ENCODE measurements at places on chromosomes 11 and 22.
A peak's percentile ranks its signal among the peaks of the same experiment; 100 is the strongest.

- no peak for DNase-seq
Measured at GRCh38 chr11:45556851-45557707, 108.3 kb downstream of the CHST1 start.

- no peak for DNase-seq
Measured at GRCh38 chr11:46402957-46403902, 11.7 kb upstream of the CHRM4 start.

GRCh38 chr11:46778416-46778815 lies 59.4 kb downstream of the F2 start:
- DNase-seq, result no peak

- DNase-seq, result peak; percentile 34
Measured at GRCh38 chr11:71311176-71311925, 59.0 kb upstream of the SHANK2 start.

GRCh38 chr11:118661425-118662301 lies 17.8 kb downstream of the TREH start:
- no peak for DNase-seq

GRCh38 chr11:83306200-83307080 lies 20.3 kb upstream of the CCDC90B start:
- DNase-seq, result no peak

DNA sequence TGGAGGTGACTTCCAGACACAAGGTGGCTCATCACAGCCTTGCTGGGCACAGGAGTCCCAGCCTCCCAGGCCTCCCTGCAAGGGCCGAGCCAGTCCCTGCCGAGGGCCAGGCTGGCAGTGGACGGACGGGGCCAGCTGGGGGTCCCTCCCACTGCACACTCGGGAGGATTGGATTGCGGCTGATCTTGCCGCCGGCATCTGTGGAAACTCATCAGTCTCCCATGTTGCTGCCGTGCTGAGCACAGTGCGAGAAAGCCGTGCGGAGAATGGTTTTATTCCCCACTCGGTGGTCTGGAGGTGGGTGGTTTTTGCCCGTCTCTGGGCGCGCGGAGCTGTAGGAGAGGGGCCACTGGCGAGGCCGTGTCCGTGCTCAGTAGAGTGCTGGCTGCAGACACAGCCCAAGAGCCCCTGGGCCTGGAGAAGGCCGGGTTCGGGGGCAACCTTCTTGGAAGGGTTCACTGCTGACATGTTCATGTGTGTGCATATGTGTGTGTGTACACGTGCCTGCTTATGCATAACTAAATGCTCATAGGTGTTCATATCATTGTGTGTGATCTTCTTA lies 1246.4 kb downstream of the BRD1 start:
- DNase-seq, result no peak

- no peak for DNase-seq
Measured at GRCh38 chr22:22933807-22934542, 46.4 kb downstream of the IGLL5 start.

GRCh38 chr11:110035357-110035756 lies 57.8 kb upstream of the ZC3H12C start:
- DNase-seq, result no peak

GRCh38 chr11:119472856-119473222 lies 49.9 kb upstream of the THY1 start:
- peak; percentile 18 for DNase-seq

DNA sequence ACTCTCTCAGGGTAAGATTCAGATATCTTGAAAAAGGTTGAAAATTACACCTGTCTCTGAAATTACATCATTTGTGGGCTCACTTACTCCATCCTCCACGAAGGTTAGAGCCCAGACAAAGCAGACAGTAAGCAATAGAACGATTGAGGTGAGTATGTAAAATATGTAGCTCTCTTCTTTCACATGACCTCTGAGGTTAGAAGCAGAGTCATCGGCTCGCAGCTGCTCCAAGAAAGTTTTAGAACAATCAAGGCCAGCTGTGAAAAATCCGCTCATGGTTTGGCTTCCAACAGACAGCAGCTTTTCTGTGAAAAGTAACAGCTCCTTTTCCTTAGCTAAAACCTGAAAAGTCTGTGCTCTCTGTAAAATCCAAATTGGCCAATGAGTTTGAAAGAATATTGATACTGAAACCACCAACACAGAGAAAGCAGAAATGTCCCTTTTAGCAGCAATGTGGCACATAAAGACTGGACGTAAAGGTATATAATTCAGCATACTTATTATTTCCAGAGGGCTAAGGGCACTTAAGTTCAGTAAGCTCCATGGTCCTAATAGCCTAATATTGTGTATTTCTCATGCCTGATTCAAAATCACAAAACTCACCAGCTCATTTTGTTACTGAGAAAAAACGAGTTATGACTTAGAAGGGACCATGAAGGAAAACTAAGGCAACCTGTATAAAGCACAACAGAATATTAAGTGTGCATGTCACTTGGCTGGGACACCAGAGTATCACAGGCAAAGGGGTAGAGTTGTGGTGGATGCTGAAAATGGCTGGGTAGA lies 78.2 kb downstream of the FAM76B start:
- no peak for DNase-seq

- no peak for DNase-seq
Measured at GRCh38 chr11:108142304-108142703, 20.9 kb downstream of the ACAT1 start.

DNA sequence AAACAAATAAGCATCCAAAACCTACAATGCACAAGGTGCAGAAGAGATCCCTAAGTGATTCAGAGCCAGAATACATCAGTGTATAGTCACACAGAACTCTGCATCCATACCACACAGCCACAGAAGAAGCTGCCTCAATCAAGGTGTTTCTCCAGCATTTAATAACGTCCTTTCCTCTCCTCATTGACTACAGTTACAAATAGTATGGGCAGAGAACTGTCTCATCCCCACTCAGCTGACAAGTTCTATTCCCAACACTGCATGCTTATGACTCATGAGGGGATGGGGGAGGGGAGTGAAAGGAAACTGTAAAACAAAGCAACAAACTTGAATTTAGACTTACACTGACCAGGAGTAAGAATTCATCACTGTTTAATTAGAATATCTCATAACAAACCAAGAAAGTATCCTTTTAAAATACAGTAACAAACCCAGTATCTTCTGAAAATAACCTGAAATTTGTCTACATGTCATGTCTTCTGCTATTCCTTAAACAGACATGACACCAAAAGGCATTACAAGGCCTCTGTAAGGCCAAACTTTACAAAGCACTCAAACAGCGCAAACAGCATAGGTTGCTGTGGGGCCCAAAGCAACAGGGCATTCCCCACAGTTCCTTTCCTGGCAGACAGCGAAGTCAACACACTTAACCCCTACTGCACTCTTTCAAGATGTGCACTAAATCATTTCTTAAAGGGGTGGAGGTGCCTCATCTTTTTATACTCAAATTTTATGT lies 29.3 kb downstream of the CELF1 start:
- peak; percentile 59 for DNase-seq

GRCh38 chr11:112182867-112183266 lies 7.6 kb downstream of the BCO2 start:
- DNase-seq, result no peak

- no peak for DNase-seq
Measured at GRCh38 chr11:74822170-74822569, 73.5 kb downstream of the RNF169 start.

GRCh38 chr11:7575841-7576725 lies 62.3 kb downstream of the PPFIBP2 start:
- DNase-seq, result no peak

DNA sequence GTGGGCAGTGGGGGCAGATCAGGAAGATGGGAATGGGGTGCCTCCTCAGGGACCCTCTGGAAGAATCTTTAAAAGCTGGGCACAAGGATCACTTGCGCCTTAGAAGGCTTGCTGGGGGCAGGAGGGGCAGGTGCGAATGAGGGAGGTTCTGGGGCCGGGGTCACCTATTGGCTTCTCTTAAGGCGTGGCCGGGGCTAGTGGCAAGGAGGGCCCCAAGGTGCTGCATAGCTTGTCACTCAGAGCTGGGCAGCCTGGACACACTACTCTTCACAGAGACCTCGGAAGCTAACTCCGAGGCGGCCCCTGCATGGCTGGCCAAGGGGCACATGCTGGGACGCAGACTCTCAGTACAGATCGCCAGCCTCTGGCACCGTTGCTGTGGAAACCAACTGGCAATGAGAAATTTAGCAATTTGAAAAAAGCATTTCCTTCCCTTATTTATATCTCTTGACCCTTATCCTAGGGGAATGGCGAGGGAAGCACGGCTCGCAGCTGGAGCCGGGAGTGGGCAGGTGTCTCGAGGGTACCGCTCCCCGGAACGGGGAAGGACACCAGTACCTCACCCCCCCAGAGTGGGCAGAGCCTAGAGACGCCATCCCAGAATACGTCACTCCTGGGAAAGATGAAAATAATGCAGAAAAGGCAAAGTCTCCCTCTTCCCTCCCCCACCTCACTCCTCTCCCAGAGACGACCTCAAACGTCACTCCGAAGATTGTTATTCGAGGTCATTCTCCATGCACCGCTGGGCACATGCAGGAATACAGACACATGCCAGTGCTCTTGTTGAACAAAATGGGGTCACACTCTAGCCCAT lies 188.1 kb downstream of the CTTN start:
- no peak for DNase-seq

DNA sequence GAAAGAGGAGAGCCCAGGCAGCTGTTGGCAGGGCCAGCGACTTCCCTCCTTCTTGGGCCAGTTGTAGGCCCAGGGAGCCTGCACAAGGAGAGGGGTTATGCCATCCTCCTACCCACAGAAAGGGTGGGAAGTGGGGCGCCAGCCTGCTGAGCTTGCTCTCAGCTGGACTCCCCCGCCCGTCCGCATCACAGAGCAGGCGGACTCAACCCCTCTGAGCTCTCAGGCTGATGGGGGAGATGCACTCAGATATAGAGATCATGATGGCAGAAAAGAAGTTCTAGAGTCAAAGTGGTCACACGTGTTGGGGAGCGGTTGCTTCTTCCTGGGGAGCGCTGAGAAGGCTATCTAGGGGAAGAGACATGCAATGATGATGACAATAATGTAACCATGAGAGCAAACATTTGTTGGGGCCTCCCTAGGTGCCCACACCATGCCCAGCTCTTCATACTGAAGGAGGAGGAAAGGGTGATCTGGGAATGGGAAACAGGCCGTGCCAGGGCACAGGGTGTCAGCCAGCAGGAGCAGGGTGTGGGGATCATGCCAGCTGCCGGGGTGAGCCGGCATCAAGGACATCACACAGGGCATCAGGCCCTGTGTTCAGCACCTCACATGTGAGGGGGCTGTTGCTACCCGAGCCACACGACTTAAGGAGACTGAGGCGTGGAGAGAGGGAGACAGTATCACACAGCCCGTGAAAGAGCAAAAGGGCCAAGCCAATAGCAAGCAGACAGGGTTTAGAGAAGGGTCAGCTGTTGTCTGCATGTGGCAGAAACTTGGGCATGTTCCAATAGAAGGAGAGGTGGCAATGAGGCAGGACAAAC lies 7.7 kb downstream of the SLC35E4 start:
- no peak for DNase-seq

DNA sequence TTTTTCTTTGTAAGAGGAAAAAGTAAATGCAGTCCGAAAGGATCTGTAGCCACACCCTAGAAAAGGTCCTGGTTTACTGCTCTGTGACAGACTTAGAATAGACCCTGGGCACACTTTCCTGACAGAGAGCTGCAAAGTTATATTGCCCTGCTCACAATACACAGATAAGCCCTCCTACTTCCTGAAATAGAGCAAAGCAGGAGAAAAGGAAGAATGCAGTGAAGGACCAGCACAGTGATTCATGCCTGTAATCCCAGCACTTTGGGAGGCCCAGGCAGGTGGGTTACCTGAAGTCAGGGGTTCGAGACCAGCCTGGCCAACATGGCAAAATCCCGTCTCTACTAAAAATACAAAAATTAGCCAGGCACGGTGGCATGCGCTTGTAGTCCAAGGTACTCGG lies 2.2 kb downstream of the CYB561A3 start:
- DNase-seq, result no peak

DNA sequence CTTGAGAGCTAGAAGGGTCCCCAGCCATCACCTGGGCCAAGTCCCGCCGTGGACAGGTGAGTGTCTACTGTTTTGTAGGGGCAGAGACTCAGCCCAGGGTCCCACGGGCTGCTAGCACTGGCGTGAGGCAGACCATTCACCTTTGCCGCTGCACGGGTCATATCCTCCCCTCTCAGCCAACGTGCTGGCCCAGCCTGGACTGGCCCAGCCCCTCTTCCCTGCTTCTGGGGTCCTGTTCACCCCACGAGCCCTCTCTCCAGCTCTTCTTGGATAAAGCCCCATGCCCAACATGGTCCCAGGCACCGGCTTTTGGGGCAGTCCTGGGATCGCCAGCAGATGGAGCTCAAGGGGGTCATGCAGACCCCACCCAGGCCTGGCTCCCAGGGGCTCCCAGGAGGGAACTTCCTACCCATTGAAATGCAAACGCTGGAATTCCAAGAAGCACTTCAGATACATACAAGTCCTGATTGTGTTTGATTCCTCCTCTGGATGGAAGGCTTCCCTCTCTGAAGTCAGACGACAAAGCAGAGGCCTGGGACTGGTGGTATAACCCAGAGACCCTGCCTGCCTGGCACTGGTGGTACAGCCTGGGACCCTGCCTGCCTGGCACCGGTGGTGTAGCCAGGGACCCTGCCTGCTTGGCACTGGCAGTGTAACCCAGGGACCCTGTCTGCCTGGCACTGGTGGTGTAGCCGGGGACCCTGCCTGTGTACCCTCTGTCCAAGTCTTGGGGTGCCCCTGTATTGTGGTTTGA lies 8.9 kb upstream of the SEPTIN5 start:
- DNase-seq, result no peak

- no peak for DNase-seq
Measured at GRCh38 chr11:121031167-121031566, 7.3 kb downstream of the TBCEL start.

DNA sequence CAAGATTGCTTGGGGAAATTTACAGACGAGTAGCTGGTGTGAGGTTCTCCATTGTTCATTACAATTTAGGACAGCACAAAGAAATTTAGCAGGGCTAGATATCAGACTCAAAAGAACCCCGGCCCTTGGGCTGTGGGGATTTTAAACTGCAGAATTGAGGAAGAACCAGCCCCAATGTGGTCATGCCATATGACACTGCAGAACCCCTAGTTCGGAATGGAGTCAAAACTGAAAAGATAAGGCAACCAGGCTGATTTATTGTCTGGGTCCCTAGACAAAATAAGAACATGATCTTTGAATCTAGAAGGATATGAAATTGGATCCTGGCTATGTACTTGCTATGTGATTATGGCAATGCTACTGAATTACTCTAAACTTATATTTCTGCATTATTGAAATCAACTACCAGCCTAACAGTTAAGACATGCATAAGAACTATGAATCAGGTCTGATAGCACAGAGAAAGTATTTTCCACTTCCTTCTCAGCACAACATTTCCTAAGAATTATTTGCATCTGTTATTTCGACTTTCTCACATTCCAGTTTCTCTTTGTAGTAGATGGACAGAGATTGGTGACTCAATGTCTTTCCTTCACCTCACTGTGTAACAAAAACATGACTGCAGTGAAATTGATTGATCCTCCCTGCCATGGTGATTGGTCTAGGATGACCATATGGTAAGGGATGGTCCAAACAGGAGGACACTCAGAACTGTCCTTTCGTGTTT lies 13.2 kb downstream of the MMP3 start:
- DNase-seq, result no peak

GRCh38 chr11:109945626-109946321 lies 147.4 kb upstream of the ZC3H12C start:
- DNase-seq, result no peak
